Left colon (tissue), 2 donors: ENCODE measurements at places on chromosomes 11 and 22. TPM values are rescaled to one million over a fixed set of nuclear protein-coding genes. Genes with fewer than 3 reads are reported as not detected.

The TSGA10IP gene
- not detected for total RNA-seq

The RRP8 gene
- total RNA-seq: 16.8 TPM

The SEPTIN3 gene
- 0.43 TPM for total RNA-seq

The NCAPD3 gene
- total RNA-seq: 11.5 TPM

The APOA5 gene
- not detected for total RNA-seq
